Activated gamma-delta T cell treated with anti-CD3 and anti-CD28 coated beads, Interleukin-2, amount 50 U/mL, for 16 hours (primary cell): ENCODE measurements at places on chromosomes 11 and 22.
A peak's percentile ranks its signal among the peaks of the same experiment; 100 is the strongest.

DNA sequence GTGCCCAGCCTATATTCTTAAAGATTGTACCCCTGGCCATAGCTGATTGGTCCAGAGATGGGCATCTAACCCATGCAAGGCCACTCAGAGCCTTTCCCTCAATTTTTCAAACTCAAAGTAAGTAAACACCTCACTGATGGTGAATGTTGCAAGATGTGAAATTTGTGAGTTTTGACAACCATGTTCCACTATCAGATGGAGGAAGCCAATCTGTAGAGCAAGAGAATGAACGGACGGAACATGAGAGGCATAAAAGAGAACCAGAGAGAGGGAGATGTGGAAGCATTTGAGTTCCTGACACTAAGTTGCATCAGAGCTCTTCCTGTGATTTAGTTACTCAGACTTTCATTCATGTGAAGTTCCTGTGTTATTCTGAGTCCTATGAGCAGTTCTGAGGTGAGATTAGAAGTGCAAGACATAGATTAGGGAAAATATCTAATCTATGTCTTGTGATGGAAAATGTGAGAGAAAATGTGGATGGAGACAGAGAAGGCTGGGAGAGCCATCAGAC, 73.3 kb downstream of the PRSS23 start:
- no peak for DNase-seq

- DNase-seq = no peak
These were observed 12.1 kb upstream of the DKK3 start for GRCh38 chr11:12020546-12020945.

GRCh38 chr11:97966901-97967300, 1053.8 kb upstream of the CNTN5 start:
- DNase-seq = no peak

DNA sequence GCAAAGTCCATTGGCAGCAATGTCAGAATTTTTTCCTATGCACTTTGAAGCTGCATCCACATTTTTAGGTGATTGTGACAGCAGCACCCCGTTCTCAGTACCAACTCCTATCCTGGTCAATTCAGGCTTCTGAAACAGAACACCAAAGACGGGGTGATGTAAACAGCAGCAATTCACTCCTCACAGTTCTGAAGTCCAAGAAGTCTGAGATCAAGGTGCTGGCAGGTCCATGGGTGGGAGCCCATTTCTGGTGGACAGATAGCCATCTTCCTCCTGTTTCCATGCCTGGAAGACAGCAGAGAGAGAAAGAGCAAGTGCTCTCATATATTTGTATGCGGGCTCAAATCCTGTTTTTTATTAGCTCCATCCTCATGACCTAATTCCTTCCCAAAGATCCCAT, 471.2 kb downstream of the BRD1 start:
- DNase-seq = no peak

- no peak for DNase-seq
These were observed 23.9 kb upstream of the CD44 start for GRCh38 chr11:35114906-35115687.

DNA sequence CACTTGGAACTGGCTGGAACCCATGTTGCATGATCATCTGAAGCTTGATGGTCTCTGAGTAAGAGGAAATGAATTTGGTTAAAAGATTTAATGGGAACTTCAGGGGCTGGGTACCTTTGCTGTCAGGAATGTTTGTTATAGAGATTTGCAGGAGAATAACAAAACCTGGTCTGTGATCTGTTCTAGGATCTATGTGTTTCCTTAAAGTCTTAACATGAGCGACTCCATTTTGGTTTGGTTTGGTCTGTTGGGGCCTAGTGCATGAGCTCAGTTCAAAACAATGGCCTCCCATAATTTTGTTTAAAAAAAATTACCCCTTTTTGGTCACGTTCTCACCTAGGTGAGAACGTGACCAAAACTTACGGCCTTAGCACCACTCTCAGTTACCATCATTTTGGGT, 28.1 kb downstream of the TSKU start:
- no peak for DNase-seq

DNA sequence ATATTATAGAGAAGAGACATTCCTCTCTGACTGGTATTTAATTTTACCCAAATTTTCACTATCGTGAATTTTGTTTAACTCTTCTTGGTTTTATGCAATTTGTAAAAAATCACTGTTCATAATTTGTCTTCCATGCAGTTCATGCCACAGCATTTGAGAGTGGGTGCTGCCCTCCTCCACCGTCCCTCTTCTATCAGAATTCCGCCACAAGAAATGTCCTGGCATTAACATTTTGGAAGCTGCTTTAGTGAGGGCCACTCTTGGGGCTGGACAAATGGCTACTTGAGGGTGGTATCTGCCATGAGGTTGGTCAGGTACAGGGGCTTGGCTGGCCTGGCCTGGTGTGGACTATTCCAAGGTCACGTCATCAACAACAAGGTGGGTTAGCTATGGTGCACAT, 68.3 kb upstream of the CLDN5 start:
- DNase-seq = no peak

DNA sequence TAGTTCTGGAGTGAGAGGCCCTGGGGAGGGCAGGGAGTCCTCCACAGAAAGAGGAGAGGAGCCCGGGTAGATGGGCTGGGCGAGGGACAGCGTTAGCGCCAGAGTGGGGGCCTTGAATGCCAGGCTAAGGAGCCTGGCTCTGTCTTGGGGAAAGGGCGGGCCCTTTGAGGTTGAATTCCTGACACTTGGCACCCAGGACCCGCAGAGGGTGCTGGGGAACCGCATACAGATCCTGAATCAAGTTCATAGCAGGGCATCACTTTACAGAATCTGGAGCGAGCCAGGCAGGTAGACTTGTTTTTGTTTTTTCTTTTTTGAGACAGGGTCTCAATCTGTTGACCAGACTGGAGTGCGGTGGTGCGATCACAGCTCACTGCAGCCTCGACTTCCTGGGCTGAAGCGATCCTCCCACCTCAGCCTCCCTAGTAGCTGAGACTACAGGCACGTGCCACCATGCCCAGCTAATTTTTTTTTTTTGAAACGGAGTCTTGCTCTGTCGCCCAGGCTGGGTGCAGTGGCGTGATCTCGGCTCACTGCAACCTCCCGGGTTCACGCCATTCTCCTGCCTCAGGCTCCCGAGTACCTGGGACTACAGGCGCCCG, 6.1 kb downstream of the CARNS1 start:
- no peak for DNase-seq

DNA sequence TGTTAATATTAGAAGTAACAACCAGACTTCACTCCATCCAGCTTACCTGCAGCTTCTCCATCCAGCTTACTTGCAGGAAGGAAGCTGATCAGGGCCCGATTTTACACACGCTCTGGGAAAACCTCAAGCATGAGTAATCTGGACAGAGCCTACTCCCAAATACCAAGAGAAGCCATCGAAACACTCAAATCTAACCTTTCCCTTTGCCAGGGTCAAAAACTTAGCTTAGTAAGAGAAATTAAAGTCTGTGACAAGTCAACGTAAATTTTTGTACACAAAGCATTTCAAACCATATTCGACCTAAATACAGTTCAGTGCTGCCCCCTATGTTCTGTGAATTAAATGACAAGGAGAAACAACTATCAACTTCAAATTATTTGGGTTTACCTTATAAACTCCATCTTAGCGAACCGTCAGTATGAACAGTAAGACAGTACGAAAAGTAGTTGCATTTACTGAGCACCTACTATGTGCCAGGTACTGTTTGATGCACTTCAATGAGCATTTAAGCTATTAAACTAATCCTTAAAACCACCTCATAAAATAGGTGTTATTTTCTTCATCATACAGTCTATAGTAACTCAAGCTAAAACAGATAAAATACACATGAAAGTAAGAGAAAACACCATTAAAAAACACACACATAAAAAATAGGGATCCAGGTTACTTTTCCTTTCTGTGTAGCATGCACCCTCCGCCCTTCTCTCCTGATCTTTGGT, 36.9 kb downstream of the ARFGAP3 start:
- DNase-seq = no peak

- no peak for DNase-seq
These were observed 296.7 kb upstream of the ANO5 start for GRCh38 chr11:21896216-21896615.

DNA sequence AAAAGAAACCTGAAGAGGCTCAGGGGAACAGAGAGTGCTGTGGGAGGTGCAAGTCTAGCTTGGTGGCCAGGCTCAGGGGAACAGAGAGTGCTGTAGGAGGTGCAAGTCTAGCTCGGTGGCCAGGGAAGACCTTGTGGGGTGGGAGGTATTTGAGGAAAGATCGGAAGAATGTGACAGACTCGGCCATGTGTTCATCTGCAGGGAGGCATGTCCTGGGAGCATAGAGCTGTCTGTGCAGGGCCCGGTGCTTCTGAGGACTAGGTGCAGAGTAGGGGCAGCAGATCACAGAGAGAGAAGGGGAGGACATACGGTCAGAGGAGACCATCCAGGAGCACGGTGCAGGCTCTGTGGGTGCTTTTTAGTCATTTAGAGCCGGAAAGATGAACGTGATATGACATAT, 10.8 kb downstream of the IFITM10 start:
- no peak for DNase-seq

DNA sequence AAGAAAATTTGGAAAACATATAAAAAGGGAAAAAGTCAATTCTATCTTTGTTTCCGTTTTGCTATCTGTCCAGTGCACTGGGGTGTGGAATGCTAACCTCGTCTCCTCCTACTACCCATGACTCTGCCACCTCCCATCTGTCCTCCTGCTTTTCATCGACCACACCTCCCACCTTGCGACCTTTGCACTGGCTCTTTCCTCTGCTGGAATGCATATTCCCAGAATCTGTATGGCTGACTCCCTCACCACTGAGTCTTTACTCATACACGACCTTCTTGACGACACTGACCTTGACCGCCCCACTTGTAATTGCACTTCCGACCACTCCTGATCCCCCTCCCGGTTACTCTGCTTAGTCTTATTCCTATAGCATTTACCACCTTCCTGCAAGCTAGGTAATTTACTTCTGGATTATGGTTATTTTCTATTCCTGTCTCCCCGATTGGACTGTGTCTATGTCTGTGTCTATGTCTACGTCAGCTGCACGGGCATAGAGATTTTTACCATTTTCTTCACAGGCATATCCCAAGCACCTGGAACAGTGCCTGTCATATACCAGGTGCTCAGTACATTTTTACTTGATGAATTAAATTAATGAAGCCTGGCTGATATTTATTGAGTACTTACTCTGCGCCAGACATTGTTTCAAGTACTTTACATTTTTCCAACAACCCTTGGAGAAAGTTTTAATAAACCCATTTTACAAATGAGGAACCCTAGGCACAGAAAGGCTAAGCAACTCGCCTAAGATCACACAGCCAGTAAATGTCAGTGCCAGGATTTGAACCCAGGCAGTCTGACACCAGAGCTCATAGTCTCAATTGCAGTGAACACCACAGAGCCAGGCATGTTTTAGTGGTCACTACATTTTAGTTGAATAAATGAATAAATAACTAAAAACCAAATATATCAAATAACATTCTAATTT, 89.3 kb upstream of the SLC22A12 start:
- DNase-seq = no peak

DNA sequence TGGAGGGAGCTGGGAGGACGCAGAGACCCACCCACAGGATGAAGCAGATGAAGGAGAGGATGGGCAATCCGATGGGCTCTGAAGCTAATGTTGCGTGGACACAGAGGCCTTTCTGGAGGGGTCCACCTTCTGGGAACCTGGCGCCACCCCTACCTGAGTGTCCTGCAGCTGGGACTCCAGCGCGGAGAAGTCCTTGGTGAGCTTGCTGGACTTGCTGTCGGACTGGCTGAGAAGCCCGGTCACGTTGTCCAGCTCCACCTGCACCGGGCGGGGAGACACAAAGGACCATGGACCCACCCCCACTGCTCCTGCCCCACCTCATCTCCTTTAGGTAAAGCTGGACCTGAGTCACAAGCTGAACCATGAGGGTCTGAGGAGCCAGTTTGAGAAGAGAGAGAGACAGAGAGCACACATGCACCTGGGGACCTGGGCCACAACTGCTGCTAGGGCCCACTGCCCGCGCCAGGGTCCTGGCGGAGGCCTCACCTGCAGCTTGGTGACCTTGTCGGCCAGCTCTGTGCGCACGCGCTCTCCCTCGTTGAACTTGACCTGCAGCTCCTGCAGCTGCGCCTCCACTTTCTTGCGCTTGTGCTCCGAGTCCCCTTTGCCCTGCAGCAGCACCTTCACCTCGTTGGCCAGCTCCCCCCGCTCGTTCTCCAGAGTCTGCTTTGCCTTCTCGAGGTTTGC, 40.8 kb downstream of the APOL1 start:
- no peak for DNase-seq

- peak; percentile 88 for DNase-seq
These were observed at the start of gene LMF2 for GRCh38 chr22:50507421-50507990. LMF2 (minus strand) TSS chr22:50507702; CDS start chr22:50507675, 27 bp downstream.

DNA sequence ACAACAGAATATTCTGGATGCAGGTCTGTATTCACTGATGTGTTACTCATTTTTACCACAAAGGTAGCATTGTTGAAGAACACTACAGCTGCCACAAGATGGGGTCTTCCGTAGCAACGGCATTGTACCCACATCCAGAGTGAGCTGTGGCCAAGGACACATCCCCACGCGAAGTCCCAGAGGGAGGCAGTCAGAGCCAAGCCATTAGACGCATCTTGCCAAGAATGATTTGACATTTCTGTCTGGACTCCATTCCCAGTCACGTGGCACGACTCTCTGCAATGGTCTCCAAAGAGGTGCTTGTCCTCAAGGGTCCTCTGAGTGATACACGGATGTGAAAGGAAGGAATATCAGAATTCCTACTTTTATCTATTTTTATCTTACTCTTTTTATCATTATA, 15.5 kb downstream of the OPCML start:
- no peak for DNase-seq

DNA sequence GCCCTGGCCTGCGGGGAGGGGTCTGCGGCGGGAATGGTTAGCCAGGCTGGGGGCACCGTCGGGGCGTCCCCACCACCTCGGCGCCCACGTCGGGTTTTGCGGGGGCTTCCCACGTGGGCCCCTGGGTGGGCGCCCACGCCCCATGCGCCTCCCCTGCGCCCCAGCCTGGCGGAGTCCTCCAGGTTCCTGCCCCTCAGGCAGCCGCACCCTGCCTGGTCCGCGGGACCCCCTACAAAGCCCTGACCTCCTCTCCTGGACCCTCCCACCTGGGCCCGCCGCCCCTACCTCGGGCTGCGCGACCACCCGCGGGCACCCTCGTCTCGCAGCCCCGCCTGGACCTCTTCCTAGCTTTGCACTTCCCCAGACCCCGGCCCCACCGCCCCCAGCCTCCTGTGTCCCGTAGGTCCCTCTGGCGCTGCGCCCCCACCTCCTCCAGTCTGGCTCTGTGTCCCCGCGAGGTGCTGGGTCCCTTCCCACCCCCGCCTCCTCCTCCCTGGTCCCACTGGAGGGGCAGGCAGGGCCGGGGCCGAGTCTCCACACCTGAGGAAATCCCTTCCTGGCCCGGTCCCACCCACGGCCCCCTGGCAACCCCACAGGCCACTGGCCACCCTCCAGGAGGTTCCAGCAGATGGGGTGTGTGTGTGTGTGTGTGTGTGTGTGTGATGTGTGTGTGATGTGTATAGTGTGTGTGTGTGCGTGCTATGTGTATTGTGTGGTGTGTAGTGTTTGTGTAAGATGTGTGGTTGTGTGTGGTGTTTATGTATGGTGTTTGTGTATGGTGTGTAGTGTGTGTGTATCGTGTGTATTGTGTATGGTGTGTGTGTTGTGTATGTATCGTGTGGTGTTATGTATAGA, 11.8 kb downstream of the PIM3 start:
- no peak for DNase-seq

- DNase-seq = no peak
These were observed 2.3 kb upstream of the ADORA2A start for GRCh38 chr22:24424901-24425775.
